ENCODE measurements at places on chromosomes 7 and 10. TPM values are rescaled to one million over a fixed set of nuclear protein-coding genes. Genes with fewer than 3 reads are reported as not detected.

Gene CAV1
- total RNA-seq = 546 TPM

Gene VENTX
- total RNA-seq = 2.3 TPM

DNA sequence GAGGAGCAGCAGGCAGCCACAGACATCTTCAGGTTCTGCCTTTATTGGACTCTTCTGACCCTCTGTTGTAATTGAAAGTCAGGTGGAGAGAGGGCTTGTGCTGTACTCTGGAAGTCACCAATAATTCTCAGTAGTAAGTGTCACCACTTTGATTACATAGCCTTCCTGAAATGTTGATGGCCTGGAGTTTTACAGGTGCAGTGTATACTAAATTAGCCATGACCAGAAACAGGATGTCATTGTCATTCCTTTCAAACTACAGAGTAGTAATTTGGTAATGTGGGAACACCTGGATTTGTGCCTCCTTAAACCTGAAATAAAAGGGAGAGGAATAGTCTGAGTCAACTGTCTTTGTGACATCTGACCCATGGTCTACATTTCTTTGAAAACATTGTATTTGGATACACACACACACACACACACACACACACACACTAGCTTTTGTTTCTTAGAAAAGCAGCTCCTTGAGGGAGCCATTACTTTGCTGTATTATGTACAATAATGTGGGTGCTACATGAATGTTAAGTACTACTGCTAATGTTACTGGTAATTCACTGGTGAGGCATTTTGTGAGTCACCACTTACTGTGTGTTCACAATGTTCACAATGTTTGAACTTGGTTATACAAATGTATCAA is 19.6 kb downstream of the ARL4A start:
- no peak for ATAC-seq

DNA sequence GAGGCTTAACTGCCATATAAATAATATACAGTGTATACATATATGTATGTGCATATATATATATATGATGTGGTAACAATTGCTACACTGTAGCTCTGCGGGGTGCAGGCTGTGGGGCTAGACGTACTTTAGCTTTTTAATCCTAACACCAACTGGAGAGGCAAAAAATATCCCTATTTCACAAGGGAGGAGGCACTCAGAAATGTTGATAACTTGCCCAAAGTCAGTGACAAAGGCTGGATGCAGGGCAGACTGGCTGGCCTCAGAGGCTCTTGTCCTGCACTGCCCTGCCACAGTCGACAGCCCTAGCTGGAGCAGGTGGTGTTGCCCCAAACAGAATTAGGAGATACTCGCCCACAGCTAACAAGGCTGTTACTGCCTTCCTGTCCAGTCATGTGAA is 1.5 kb upstream of the RELN start:
- no peak for ATAC-seq

- ATAC-seq = no peak
Observed at GRCh38 chr7:34059136-34059828, 153.9 kb downstream of the BMPER start.

Data from gastroesophageal sphincter (tissue), 4 donors.